ENCODE measurements at places on chromosomes 13 and 19.

GRCh38 chr19:41626877-41627276, at the start of gene CEACAM4:
Gene CEACAM4 (minus strand): TSS chr19:41627074. CDS start chr19:41626963, 111 bp downstream.
- no peak for DNase-seq

- no peak for DNase-seq
These were observed 467.3 kb downstream of the DACH1 start for GRCh38 chr13:71399631-71400215.

GRCh38 chr19:55090564-55090963, 14.9 kb downstream of the EPS8L1 start:
- DNase-seq, result no peak

DNA sequence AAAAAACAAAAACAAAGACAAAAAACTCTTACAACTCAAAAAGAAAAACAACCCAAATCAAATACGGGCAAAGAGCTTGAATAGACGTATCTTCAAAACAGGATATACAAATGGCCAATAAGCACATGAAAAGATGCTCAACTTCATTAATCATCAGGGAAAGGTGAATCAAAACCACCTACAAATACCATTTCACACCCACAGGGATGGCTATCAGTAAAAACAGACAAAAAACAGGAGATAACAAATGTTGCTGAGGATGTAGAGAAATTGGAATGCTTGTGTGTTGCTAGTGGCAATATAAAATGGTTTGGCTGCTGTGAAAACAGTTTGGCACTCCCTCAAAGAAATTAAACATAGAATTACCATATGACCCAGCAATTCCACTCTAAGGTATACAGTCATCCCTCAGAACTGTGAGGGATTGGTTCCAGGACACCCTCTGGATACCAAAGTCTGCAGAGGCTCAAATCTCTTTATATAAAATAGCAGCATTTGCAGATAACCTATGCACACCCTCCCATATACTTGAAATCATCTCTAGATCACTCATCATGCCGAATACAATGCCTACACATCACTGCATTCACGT, 29.7 kb downstream of the MLLT1 start:
- no peak for DNase-seq

GRCh38 chr13:68645814-68646213, 1415.7 kb upstream of the PCDH9 start:
- no peak for DNase-seq

- no peak for DNase-seq
These were observed 71.7 kb upstream of the GTF3A start for GRCh38 chr13:27352698-27353097.

DNA sequence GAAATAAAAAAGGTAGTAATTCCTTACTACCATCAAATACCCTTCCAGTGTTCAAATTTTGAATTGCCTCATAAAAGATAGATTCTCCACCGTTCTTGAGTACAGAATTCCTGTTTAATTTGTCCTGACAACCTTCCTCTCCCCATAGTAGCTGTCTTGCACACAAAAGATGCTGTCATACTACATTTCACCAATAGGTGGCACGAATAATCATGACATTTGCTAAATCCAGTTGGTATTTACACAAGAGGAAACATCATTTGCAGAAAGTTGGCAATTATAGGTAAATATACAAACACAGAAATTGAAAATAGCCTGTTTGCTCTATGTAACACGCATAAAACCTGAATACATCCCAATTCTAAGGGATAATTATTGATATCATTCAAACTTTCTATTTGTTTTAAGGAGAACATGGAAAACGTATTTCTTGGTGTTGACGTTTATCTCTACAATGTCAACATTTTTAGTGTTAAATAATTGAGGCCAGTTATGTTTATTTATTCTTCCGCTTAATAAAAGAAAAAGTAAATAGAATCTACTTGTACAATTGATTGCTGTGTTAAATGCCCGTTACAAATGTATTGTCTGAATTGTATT, 58.3 kb upstream of the CLDN10 start:
- DNase-seq, result no peak

DNA sequence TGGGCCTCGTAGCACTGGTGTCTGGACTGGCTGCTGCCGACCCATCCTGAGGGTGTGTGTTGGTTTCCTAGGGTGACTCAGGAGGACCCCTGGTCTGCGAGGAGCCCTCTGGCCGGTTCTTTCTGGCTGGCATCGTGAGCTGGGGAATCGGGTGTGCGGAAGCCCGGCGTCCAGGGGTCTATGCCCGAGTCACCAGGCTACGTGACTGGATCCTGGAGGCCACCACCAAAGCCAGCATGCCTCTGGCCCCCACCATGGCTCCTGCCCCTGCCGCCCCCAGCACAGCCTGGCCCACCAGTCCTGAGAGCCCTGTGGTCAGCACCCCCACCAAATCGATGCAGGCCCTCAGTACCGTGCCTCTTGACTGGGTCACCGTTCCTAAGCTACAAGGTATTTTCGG, 13.8 kb downstream of the TIMM13 start:
- DNase-seq, result no peak

GRCh38 chr19:2474232-2475017, 1.5 kb upstream of the GADD45B start:
- DNase-seq, result peak; percentile 78

DNA sequence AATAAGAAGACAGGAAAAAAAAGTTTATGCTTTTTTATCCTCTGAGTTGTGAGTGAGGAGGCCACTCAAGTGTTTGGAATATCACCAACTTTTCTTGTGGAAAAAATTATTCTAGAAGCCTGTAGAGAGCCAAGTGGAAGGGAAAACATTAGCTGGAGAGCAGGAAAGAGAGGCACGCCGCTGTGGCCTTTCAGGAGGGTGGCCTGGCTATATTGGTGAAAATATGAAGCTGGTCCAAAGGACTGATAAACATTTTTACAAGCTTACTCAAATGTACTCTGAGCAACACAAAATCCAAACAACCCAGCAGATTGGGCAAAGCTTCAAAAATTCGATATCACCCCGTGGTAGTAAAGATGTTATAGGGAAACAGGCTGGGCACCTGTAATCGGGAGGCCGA, 2.3 kb upstream of the EIF3G start:
- no peak for DNase-seq

DNA sequence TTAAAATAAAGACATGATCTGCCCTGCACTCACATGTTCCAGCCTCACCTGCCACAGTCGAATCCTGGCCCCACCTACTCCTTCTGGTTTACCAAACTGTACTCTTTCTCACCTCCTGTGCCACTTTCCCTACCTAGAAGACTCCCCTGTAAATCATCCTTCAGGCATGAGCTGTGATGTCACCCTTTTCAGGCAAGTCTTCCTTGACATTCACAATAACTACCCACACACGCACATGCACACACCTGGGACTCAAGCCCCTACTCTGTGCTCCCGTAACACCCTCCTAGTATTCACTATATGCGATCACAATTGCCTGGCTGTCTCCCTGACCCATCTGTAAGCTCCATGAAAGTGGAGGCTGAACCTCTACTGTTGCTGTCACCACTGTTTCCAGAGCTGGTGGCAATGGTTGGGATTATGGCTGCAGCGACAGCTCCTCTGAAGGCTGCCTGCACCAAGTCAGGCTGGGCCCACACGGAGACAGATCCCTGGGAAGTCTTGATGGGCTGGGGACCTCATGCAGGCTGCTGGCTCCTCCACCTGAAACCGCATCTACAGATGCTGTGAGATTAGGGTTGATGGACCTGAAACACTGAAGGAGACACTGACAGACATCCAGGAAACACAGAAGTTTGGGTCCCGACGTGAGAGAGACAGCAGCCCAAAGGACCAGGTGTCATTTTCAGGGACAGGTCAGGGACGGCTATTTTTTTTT, 611.1 kb downstream of the UQCRFS1 start:
- DNase-seq, result no peak

GRCh38 chr13:48412881-48413351, at the start of gene LPAR6:
Gene LPAR6 (minus strand): TSS chr13:48413113. CDS start chr13:48412423, 690 bp downstream.
- no peak for DNase-seq

- DNase-seq, result no peak
These were observed 28.1 kb upstream of the CLDN10 start for GRCh38 chr13:95524264-95524901.

DNA sequence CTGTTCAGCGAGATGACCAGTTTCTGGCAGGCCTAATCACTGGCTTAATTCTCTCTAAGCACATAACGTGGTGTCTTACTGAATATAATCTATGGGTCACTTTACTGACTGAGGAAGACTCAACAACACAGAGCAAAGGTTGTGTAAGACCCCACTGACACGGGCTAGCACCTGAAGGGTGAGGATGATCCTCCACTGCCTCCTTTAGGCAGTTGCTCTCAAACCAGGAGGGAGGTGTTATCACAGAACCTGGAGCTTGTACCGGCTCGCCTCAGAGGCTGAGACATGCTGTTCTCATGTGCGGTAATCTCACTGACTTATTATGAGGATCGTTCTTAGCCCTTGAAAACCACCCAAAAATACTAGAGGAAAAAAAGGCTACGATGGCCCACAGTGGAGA, 28.3 kb downstream of the RCBTB2 start:
- no peak for DNase-seq

DNA sequence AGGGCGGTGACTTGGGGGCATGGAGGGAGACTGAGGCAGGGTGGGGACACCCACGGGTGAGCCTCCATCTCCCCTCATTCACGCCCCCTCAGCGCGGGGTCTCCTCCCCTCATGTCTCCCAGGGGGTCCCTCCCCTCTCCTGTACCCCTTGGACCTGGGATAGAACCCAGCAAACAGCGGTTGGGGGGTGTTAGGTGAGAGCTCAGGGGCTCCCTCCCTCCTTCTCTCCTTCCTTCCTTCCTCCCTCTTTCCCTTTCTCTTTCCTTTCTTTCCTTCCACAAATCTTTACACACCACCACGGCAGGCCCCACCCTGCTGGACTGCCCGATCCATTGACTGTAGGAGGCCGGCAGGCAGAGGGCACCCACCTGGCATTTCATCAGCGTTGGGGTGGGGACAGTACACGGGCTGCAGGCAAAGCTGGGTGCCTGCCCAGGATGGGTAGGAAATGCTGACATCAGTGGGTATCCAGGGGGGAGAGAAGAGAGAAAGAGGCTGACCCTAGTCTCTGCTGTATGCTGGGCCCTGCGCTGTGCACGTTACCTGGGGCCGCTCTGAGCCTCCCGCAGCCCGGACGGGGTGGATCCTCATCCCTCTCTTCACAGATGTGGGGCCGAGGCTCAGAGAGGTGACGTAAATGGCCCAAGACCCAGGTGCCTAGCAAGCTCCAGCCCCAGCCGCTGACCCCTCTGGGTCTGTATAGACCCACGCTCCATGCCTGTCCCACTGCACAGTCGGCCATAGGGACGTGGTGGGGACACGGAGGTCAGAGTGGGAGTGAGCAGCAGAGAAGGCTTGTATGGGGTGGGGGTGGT, 3.5 kb downstream of the SSC5D start:
- DNase-seq, result no peak

GRCh38 chr13:80973721-80974120, 632.8 kb upstream of the SPRY2 start:
- DNase-seq, result no peak

- DNase-seq, result no peak
These were observed 3.1 kb downstream of the WDFY2 start for GRCh38 chr13:51587372-51587771.

- no peak for DNase-seq
These were observed 58.5 kb downstream of the C13orf42 start for GRCh38 chr13:51052581-51052980.

All from activated T-cell treated with anti-CD3 and anti-CD28 coated beads for 1 hour (primary cell).